Ovary (tissue), 10 donors: ENCODE measurements at places on chromosomes 12 and 14. TPM values are rescaled to one million over a fixed set of nuclear protein-coding genes. Genes with fewer than 3 reads are reported as not detected.

Gene AHSA1
- total RNA-seq = 93.5 TPM

Gene ZCRB1
- total RNA-seq = 38.9 TPM

Gene FOXN4
- total RNA-seq = not detected

Gene TAS2R7
- not detected for total RNA-seq

Gene MYF6
- total RNA-seq = not detected

Gene SPATA7
- 20.3 TPM for total RNA-seq

Gene SERPINA10
- not detected for total RNA-seq

Gene PAWR
- 72.8 TPM for total RNA-seq

Gene KCNJ8
- total RNA-seq = 32.5 TPM

Gene PZP
- 0.25 TPM for total RNA-seq

Gene CEBPE
- total RNA-seq = not detected

Gene LYZ
- 9.7 TPM for total RNA-seq

Gene CCDC198
- total RNA-seq = 1.5 TPM

Gene CD27
- 0.60 TPM for total RNA-seq

Gene SOCS2
- total RNA-seq = 20.4 TPM

Gene NRIP2
- total RNA-seq = 2.8 TPM

Gene OTX2
- not detected for total RNA-seq

Gene PRDM4
- 14.4 TPM for total RNA-seq

Gene VWF
- total RNA-seq = 115 TPM

Gene SERPINA12
- total RNA-seq = not detected

Gene KRT85
- not detected for total RNA-seq

Gene SLC22A17
- 38.5 TPM for total RNA-seq

Gene SALL2
- total RNA-seq = 34.2 TPM

Gene ENDOU
- total RNA-seq = 0.69 TPM

Gene TAS2R20
- 1.6 TPM for total RNA-seq

Gene CNTN1
- total RNA-seq = 93.7 TPM

Gene KRT3
- not detected for total RNA-seq

Gene RNF212B
- not detected for total RNA-seq

Gene ASPG
- 19.8 TPM for total RNA-seq

Gene SLC6A13
- total RNA-seq = 1.2 TPM

Gene RNASE1
- total RNA-seq = 102 TPM

Gene DTX1
- total RNA-seq = 0.86 TPM

Gene OVCH1
- total RNA-seq = not detected

Gene MYH6
- 0.07 TPM for total RNA-seq

Gene PLCZ1
- total RNA-seq = not detected

Gene COCH
- total RNA-seq = 0.66 TPM

Gene RPS29
- total RNA-seq = 2,299 TPM

Gene PIK3C2G
- not detected for total RNA-seq

Gene TAPBPL
- total RNA-seq = 23.4 TPM

Gene SP7
- not detected for total RNA-seq

Gene KCNH3
- total RNA-seq = 0.72 TPM

Gene GNG2
- 24.0 TPM for total RNA-seq

Gene MYH7
- 0.92 TPM for total RNA-seq

Gene TMEM117
- total RNA-seq = 5.4 TPM

Gene KIF26A
- 3.6 TPM for total RNA-seq

Gene PPP2R3C
- 29.9 TPM for total RNA-seq

Gene RD3L
- not detected for total RNA-seq

Gene TMCC3
- total RNA-seq = 7.5 TPM
